ENCODE measurements at places on chromosomes 1 and 21. TPM values are rescaled to one million over a fixed set of nuclear protein-coding genes. Genes with fewer than 3 reads are reported as not detected.

Gene ANKRD34A
- total RNA-seq: 0.59 TPM

Gene CELF3
- total RNA-seq: not detected

Gene AGMAT
- 2.2 TPM for total RNA-seq

Gene EPHA2
- 13.3 TPM for total RNA-seq

Gene PEAR1
- total RNA-seq: 17.0 TPM

Gene TSPEAR
- total RNA-seq: not detected

DNA sequence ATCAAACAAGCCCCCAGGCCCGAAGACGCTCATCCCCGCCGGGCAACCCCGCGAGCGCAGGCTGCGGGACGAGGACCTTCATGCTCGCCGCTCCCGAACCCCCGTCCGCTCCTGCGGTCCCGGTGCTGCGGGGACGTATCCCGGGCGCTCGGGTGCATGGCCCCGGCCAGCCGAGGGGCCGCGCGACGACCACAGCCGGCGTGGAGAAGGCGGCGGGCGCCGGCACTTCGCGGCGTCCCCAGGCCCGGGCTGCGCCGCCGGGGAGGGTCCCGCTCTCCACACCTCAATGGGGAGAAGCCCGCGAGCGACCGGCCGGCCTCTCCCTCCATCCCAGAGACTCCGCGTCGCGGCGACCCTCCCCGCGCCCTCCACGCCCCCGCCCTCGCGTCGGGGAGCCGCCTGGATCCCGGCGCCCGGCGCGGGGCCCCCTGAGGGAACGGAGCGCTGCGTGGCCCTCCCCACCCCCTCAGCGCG lies 401 bp downstream of the ERRFI1 start:
- DNase-seq: no peak

- no peak for DNase-seq
Observed at GRCh38 chr1:179448437-179449149, 82.8 kb downstream of the AXDND1 start.

- no peak for DNase-seq
Observed at GRCh38 chr1:241531195-241532161, 700 bp upstream of the KMO start.

DNA sequence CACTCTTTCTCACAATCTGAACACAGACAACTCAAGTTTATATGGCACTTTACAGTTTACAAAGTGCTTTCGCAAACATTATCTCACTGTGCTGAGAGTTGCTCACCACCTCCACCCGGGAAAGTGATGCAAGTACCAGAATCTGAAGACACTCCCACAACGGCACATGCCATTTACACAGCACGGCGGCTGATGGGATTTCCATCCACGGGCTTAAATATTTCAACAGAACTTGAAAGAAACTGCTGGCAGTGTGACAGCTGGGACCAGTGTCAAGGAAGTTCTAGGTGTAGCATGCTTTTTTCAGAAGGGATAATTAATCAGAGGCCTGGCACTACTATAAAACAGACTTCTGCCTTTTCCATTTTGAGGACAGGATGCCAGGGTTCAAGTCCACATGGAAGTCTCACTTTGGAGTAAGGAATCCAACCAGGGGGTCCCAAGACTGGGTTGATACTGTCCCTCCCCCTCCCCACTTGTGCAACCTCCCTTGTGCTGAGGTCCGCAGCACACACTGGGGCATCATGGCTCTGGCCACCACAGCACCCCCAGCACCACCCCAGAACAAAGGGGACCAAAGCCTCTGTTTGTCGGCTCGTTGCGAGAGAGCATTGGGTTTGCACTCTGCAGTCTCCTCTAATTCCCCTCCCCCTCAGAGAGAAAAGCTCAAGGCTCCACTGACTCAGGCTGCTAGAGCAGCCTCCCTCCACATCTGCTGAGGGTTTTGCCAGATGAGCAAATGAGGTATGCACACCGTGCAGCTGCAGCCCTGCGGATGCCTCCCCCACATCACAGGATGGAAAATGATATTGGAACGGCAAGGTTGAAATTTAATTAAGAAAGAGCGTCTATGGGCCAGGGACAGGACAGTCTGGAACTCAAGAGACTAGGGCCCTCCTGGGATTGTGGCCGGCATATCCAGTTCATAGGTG lies 154.9 kb downstream of the TGFBR3 start:
- DNase-seq: peak; percentile 52

DNA sequence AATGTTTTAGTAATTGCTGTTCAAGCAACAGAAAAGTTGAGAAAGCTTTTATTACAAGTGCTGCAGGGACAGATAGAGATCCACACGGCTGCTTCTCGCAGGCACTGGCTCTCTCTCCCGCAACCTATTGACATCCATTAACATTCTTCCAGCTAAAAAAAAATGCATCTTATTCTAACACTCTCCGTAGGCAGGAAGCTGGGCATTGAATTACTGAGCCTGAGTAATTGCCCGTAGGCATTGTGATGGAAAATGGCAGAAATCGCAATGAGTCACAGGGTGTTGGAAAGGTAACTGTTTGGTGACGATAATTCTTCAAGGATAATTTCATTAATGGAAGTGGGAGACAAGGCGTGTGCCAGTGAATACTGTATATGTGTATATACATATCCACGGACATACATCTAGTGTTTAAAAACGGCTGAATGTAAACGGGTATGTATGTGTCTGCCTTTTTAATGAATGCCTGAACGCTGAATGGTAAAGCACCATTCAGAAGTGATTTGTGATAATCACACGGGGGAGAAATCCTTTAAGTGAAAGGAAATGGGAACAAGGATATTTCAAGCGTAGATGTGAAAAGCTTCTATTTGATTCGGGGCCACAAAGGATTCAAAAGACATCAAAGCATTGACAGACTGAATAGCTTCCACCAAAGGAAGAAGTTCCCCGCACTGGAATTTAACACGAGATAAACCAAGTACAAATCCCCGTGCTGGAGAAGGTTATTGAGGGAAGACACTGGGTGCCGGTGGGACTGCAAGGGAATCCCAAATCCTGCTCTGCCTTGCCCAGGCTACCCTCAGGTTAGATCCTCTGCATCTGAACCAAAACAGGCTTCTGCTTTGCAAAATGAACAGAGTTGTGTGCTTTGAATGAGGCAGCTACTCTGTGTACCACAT lies 567.2 kb downstream of the NPHP4 start:
- no peak for DNase-seq

GRCh38 chr1:104028416-104029035 lies 278.8 kb downstream of the AMY1C start:
- no peak for DNase-seq

- peak; percentile 38 for DNase-seq
Observed at GRCh38 chr1:87243573-87243972, 85.1 kb upstream of the LMO4 start.

DNA sequence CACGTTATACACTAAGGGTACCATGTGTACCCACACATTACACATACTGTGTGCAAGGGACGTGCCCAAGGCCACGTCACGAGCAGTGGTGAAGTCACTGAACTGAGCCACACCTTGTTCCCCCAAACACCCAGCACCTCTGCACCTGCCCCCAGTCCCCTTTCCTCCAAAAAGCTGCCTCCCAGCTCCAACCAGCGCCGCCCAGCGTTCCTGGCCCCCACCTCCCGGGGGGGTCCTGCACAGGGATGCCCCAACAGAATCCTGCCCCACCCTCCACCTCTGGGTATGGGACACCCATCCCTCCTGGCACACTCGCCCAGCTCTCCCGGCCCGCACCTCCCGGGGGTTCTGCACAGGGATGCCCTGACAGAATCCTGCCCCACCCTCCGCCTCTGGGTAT lies 54.1 kb downstream of the CHD5 start:
- DNase-seq: no peak

DNA sequence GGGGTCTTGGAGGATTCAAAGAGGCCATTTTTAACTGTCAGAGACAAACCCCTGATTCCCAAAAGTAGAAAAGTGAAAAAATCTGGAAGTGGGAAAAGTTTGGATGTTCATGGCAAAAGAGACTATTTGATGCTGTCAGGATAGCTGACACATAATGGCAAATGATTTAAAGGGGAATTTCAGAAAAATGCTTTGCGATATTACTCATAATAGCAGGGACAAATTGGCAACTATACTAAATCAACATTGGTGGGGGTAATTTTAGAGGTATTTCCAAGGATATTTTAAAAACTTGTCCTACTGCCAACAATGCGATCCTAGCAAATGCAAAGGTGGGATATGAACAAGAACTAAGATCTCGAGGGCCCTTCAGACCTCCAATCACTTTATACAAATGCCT lies 5.3 kb upstream of the GSTM4 start:
- no peak for DNase-seq

DNA sequence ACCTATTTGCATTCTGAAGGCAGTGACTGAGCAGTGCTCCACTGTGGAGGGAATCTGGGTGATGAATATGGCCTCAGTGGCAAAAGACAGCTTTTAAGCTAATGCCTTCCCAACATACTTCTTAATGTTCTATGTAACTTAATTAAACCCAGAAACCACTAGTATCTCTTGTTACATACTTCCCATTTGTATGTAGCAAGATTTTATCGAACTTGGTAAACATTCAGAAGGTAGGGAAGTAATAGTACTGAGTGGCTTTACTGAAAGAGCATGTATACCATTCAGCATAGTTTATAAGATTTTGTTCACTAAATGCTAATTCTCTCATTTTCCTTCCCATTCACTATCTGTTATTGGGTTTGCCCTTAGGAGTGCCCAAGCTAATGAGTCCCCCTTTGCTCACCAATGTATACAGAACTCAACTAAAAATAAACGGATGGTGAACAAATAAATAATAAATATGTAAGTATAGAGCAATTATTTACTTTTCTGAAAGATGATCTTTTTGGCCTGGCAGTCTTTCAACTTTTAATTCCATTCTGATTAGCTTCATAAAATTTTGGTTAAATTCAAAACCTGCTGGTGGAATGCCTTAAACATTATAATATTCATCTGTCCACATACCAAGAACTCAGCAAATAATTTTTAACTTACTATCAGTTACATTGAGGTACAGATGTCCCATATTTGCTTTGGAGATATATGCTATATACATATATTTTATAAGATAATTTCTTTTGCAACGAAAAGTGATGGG lies 204.4 kb downstream of the APP start:
- DNase-seq: no peak

DNA sequence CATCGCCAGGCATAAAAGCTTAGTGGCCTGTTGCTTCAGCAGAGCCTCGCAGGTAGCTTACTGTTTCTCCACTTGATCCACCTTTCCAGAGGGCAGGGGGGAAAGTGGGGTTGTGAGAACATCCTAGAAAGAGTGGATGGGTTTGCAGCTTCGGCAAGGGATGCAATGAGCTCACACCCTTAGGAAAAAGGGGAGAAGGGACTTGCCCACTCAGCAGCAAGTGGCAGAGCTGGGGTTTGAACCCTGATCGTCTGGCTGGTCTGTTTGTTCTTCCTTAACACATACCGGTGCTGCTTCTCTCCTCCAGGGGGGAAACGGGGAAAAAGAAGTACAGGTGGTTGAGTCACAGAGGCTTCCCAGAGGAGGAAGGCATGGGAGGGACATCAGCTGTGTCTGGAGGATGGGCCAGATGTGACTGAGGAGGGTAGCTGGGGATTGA lies 1.0 kb downstream of the TMEM201 start:
- peak; percentile 76 for DNase-seq

DNA sequence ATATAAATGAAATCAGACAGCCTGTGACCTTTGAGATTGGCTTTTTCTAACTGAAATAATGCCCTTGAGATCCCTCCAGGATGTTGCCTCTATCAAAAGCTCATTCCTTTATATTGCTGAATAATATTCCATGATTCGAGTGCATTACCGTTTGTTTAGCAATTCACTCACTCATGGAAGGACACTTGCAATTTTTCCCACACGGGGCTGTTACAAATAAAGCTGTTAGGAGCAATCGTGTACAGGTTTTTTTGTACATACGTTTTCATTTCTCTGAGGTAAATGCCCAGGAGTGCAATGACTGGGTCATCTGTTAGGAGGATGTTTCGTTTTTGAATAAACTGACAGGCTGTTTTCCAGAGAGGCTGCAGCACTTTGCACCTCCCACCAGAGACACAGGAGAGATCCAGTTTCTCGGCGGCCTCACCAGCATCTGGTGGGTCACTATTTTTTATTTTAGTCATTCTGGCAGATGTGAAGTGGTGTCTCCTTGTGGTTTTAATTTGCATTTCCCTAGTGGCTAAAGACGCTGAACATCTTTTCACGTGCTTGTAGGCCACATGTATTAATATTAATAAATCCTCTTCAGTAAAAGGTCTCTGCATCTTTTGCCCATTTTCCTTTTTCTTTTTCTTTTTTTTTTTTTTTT lies 11.0 kb downstream of the PRDM15 start:
- DNase-seq: no peak

- DNase-seq: no peak
Observed at GRCh38 chr1:185966471-185966870, 232.3 kb downstream of the HMCN1 start.

GRCh38 chr1:15501208-15502032 lies 22.6 kb downstream of the CASP9 start:
- peak; percentile 92 for DNase-seq

DNA sequence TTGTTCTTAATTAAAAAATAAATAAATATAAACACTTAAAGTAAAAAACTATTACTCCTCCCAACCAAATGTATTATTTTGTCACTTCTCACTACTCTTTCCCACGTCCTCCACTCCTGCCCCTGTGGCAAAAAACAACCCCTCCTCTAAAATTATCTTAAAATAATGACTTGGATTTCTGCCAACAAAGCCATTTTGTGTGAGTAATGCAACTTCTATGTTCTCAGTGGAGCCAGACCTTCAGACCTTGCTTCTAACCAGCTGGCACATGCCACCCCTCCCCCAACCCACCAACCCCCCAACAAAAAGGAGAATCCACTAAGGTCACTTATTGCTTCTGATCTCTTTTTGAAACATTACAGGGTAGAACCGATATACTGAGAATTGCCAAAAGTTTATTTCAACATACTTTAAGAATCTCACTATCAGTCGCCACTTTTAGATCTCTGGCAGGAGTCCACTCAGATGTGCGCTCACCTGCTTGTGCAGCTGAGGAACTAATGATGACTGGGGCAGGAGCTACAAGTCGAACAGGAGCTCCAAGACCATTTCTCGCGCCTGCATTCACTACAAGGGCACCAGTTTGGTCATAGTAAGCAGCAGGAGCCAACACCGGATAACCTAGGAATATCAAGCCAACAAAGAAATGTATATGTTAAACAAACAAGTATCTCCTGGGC lies 58.3 kb upstream of the SDC3 start:
- peak; percentile 57 for DNase-seq

DNA sequence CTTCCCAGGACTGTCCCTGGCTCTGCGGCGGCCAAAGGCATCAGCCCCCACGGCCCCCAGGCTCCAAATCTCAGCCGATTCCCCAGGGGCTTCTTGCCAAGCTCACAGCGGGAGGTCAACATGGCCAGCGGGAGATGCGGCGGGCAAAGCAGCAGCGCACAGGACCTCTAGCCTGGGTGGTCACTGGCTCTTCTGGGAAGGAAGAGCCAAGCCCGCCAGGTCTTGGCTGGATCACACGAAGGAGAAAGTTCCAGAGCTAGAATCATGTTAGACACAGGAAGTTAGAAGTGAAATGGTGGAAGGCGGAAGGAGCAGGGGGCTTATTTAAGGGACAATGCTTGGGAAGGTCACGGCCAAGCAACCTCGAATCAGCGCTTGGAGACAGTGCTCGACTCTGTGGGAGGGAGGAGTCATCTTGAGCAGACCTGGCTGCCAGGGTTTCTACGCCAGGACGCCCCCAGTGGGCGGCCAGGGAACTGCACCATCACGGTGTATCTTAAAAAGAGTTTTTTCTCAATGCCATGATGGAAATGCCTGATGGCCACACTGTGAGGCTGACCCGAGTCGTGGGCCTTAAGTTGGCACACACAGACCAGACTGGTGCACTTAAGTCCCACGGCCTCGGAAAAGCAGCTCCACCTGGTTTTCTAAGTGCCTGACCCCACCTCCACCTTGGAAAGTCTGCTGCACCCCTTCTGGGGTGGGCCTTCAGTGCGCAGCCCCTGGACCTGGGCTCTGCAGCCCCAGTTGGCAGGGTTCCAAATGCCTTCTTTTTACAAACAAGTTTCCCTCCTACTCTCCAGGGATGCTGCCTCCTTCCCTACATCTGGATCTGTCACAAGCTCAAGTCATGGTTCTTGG lies 29.3 kb downstream of the SLC66A1 start:
- peak; percentile 98 for DNase-seq

Measured in osteoblast (primary cell).